HT1080 (cell line): ENCODE measurements at places on chromosomes 11 and 22. TPM values are rescaled to one million over a fixed set of nuclear protein-coding genes. Genes with fewer than 3 reads are reported as not detected.
A peak's percentile ranks its signal among the peaks of the same experiment; 100 is the strongest.

- DNase-seq = no peak
These were observed 22.6 kb upstream of the IRAG1 start for GRCh38 chr11:10716122-10716521.

DNA sequence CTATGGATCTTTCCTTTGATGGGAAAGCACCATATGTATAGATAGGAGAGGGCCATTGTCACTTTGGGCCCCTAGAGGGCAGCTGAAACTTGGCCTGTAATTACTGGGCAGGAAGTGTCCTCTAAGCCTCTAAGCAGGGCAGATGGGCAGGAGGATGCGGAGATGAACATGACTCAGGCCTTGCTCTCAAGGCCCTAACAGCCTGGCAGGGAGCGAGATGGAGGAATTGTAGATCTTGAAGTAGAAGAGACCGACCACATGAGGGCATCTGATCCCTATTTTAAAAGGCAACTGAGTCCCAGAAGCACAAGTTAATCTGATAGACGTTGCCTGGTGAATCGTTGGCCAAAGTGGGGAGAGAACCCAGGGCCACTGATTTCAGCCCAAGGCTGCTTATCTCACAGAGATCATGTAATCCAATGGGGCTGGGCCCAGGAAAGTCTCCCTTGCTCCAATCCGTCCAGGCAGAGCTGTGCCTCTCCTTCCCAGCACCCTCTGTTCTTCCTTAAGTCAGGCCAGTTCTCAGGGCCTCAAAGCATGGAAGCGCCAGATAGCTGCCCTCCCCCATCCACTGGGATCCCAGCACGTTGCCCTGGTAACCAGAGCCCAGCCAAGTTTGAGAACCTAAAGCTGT, 2.5 kb upstream of the SEPTIN3 start:
- peak; percentile 94 for DNase-seq

- no peak for DNase-seq
These were observed 64.6 kb downstream of the SERGEF start for GRCh38 chr11:17948296-17948695.

DNA sequence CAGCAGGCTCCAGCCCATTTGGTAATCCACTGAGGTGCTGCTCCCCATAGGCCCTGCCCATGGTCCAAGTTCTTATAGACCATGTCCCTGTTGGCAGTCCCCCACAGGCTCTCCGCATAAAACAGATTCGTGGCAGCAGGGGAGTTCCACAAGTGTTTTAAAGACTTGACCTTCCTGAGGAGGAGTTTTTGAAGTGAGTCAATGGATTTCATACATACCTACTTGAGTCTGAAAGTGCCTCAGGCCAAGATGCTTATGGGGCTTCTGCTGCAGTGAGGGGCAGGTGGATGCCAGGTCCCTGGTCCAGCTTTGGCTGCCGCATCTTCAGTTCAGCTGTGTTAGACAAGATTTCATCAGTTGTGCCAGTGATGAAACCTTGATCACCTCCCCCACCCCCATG, 43.3 kb downstream of the CABIN1 start:
- no peak for DNase-seq

DNA sequence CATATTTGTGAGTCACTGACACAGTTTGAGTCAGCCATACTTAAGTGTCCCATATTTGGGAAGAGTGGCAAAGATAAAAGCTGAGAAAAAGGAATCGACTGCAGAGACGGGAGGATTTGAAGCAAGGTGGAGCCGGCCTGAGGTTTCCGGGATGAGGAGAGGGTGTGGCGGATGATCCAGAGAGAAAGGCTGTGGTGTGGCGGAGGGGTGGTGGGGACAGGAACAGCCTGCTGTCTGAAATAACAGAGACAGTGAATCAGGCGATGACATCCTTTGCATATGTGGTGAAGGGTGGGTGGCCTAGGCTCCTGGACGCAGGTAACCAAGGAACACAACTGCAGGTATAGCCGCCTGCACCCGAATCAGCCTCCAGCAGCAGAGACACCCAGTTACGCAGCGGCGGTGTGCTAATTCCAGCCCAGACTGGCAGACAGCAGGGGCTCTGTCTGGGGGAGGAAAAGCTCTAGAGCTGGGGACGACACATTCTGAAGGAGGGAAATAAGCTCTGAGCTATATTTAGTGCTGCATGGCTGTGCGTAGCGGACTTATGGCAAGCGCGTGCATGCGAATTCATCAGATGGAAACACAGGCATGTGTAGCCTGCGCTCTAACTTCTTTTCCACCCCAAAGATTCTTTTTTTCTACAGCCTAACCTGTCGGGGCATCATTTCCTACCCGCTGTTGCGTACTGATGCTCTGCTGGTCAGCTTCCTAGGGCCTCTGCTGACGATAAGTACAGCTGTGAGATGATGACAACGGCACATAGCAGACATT, 62.7 kb upstream of the BARX2 start:
- DNase-seq = no peak

- DNase-seq = no peak
These were observed 22.8 kb downstream of the INCENP start for GRCh38 chr11:62146476-62147200.

DNA sequence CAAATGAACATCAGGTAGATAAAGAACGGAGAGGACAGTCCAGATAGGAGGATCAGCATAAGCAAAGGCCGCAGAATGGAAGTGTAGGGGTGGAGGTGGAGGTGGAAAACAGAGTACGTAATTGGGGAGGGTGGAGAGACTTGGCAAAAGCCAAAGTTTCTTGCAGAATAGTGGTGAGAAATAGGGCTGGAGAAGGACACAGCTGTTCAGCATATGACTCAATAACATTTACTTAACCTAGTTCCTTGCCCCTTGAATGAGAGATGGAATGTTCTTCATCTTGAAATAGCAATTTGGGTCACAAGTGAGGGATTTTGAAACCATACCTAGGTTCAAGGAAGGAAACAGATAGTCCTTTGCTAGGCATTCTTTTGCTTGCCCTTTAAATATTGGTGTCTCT, 235.9 kb upstream of the ARHGAP20 start:
- DNase-seq = no peak

GRCh38 chr11:14393889-14394288, 34.9 kb upstream of the RRAS2 start:
- DNase-seq = no peak

DNA sequence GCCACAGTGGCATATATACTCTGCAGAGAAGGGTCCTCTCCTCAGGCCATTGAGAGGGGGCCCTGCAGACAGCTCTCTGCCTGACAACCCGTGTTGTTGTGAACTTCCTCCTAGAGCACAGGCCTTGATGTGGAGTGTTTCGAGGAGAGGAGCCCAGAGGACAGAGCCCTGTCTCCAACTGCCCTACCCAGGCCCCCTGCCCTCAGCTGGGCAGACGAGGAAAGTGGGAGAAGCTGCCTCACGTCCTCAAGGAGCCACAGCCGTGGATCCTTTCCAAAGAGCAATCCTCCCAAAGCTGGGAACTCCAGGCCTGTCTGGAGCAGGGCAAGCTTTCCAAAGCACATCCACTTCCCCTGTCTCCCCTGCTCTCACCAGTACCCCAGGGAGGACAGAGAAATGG, 10.7 kb downstream of the LMO1 start:
- DNase-seq = no peak

DNA sequence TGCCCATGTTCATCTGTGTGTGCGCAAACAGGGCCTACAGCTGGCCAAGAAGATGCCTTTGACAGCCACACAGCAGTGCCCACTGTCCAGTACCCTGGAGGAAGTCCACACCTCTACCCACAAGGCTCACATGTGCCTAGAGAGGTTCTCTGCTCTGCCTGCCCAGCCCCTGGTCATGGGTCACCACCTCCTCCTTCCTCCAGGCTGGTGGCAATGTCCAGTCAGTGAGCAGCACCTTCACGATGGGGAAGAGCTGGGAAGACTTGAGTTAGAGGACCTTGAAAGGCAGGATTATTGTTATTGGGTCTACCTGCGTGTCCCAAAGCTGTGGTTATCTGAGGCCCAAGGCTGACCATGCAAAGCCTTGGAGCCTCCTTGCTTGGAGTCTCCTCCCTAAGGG, 28.4 kb upstream of the TTC12 start:
- no peak for DNase-seq

- peak; percentile 55 for DNase-seq
These were observed 117.3 kb upstream of the CTSC start for GRCh38 chr11:88454881-88455280.

DNA sequence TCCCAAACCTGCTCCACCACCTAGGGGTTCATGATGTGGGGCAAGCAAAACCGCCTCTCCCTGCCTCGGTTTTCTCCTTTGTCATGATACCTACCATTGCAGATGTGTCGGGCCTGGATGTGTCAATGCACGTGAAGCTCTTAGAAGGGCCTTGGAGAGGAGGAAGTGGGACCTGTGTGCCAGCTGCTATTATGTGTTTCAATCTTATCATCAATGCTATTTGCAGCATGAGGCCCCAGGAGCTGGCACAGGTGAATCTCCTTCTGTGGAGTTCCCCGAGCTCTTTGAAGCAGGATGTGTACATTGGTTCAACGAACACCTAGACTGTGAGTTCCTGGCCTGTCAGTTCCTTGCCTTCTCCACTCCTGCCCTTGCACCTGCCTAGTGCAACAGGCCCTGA, 331.6 kb downstream of the CTTN start:
- no peak for DNase-seq

DNA sequence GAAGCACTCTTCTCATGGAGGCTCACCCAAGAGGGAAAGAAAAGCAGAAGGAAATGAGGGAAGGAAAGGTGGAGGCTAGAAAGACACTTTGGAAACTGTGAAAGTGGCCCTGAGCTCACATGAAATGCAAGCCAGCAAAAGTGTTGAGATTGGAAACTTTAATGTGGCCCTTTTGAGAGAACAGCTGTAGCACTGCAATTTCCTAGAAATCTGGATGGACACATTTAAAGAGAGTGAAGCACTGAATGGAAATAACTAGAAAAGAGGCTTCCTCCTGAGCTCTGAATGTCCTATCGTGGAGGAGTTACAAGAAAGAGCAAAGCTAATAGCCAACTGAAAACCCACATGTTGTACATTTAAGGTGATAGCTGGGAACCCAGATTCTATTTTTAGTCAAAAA, 56.0 kb downstream of the LIF start:
- DNase-seq = no peak

DNA sequence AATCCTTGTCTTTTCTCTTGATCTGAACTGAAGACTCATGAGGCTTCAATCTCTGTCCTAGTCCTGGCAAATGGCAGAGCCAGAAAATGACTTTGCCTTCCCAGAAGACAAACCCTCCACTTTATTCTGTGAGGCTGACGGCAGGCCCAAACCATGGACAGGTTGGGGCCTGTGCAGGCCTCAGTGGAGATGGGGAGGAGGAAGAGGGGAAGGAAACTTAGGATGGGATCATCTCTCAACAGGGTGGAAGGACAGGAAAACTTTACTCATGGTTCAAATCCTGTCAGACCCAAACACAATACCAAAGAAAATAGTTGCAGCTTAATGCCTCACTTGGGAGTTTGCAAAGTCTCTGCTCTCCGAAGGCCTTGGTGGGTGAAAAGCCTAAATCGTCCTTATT, 9.8 kb downstream of the RPL27A start:
- no peak for DNase-seq

DNA sequence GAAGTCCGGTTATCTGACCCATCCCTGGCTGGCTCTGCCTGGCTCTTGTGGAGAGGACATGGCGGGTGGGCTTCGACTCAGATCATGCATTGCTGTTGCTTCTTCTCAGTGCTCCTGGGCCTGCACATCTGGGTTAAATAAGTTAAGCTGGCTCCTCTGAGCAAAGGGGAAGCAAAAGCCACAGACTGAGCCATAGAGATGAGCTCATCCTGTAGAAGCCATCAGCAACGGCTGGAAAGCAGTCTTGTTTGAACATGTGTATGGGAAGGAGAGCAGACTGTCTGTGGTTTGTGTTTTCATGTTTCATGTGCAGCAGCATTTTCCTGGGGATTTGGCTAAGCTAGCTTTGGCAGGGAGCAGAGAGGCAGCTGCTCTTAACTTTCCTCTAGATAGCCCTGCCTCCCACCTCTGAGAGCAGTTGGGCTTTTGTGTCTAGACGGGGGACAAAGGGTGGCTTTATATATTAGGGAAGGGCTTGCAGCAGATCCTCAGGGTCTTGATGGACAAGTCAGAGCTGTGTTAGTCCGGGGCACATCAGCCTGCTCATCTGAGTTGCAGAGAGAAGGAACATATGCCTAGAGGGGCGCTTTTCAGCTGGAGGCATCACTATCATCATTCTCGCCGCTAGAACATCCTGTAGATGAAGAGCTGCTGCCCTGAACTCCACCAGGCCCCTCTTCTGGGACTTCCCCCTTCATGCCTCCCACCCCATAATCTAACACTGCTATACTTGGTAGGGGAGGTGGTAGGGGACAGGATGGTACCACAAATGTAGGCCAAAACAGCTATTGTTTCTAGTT, 14.9 kb downstream of the DCPS start:
- peak; percentile 89 for DNase-seq

- DNase-seq = peak; percentile 34
These were observed 71.7 kb upstream of the EED start for GRCh38 chr11:86172894-86173293.

GRCh38 chr11:47480762-47481161, 31.8 kb upstream of the RAPSN start:
- DNase-seq = no peak

API5 gene
- total RNA-seq = 82.5 and 98.2 TPM in 2 replicates

OR2D2 gene
- not detected in 2 replicates for total RNA-seq

DTX4 gene
- 1.2 and 2.8 TPM in 2 replicates for total RNA-seq

CRYBB2 gene
- not detected in 2 replicates for total RNA-seq

MMP7 gene
- total RNA-seq = not detected in 2 replicates

TMEM191C gene
- total RNA-seq = 1.1 and 2.7 TPM in 2 replicates

FOXRED2 gene
- 20.9 and 26.7 TPM in 2 replicates for total RNA-seq
